AG04450 (cell line): ENCODE measurements at places on chromosomes 6 and 20.

GRCh38 chr20:32534661-32535240 is 50.4 kb downstream of the NOL4L start:
- DNase-seq = no peak

DNA sequence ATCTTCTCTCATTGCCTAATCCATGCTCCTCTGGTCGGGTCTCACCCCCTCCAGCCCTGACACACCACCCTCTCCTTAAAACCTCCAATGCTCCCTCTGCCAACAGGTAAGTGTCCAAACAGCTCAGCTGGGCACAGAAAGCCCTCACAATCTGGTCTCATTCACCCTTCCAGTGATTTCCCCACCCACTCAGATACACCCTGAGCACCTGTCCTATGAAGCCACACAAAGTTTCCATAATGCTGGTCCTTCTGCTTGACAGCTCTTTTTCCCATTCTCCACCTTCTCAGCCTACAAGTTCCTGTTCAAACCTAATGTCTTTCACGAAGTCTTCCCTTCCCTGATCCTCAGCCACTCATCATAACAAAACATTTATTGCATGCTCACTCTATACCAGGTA is 70.1 kb upstream of the MRPS10 start:
- DNase-seq = no peak

- no peak for DNase-seq
These were observed 66.1 kb upstream of the SLC22A16 start for GRCh38 chr6:110542311-110543024.

DNA sequence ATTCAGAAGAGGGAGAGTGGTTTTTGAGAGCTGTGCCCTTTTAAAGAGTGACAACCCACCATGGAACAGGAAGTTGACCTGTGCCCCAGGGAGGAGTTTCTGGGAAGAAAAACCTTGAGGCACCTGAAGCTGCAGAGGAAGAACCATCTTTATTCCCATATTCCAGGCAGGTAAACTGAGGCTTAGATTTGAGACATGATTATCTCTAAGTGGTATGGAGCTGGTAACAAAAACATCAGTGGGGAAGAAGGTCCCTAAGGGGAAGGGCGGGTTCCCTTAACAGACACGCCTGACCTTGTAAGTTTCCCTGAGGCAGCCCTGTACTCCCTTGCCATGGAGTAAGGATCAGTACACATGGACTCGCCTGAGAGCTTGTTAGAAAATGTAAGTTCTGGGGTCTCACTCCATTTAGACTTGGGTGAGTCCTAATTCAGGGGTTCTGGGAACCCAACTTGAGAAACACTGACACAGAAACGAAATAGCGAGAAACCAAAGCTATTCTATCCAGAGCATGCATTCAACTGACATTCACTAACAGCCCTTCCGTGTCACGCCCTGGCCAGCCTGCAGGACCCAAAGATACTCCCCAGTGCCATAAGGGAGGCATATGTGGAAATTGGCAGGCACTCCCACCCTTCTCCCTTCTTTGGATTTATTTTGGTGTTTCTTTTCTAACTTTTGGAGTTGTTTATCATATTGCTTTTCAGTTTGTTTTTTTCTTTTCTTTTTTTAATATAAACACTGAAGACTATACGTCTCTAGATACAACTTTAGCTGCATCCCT is 90.9 kb downstream of the DLGAP4 start:
- no peak for DNase-seq
